ENCODE measurements at places on chromosomes 3 and 15. TPM values are rescaled to one million over a fixed set of nuclear protein-coding genes. Genes with fewer than 3 reads are reported as not detected.

The CEP152 gene
- 9.9 TPM for total RNA-seq

The PLA2G4E gene
- not detected for total RNA-seq

GRCh38 chr15:75156326-75157215, 45.1 kb upstream of the C15orf39 start:
- DNase-seq = no peak

- no peak for DNase-seq
These were observed 167.0 kb upstream of the ANKRD28 start for GRCh38 chr3:15964605-15965442.

DNA sequence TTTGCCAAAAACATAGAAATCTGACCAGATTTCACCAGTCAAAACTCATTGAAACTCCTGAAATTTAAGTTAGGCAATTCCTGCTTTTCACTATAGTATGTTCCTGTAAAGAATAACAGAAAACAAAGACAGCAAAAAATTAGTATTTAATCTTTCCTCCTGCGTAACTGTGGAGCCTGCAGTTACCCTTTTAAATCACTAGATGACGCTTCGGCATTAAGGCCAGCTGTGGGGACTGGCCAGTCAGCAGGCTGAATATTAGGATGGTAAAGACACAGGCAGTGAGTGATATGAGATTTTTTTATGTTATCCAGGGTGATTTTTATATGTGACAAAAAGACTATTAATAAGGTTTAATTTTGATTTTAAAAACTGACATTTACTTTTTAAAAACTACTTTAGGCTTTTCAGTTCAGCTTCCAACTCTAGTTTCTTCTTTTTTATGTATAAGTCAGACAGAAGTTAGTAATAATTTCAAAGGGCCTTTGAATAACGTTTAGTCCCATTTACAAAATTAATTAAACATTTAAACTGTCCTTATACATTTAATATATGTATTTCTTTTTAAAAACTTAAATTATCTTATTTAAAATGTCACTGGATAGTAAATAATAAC, 165.1 kb downstream of the PPM1L start:
- peak; percentile 27 for DNase-seq

DNA sequence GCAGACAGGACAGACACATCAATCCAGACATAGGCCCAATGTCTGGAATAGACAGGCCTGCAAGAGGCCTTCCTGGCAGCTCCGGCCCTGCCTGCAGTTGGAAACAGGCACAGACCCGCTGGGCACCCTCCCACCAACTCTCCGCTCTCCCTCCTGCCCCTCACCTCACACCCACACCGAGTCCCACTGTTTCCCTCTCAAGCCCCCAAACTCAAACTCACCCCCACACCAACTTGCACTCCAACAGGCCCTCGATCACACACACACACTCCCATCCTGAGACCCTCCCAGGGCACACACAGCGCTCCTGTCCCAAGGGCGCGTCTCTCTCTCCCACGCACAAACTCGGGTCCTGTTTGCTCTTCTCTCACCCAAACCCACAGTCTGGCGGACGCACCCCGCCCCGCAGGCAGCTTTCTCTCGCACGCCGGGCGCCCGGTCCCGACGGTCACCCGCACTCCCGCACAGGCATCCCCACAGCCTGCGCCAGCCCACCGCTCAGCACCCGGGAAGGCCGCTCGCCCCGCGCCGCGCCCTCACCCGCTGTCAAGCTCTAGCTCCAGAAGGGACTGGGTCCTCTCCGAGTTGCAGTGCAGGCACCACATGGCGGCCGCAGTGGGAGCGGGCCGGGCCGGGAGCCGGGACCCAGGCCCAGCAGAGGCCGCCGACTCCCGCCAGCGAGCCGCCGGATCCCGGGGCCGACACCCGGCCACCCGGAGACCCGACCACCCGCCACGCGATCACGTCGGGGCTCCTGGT, 106.2 kb downstream of the IQSEC1 start:
- DNase-seq = no peak

DNA sequence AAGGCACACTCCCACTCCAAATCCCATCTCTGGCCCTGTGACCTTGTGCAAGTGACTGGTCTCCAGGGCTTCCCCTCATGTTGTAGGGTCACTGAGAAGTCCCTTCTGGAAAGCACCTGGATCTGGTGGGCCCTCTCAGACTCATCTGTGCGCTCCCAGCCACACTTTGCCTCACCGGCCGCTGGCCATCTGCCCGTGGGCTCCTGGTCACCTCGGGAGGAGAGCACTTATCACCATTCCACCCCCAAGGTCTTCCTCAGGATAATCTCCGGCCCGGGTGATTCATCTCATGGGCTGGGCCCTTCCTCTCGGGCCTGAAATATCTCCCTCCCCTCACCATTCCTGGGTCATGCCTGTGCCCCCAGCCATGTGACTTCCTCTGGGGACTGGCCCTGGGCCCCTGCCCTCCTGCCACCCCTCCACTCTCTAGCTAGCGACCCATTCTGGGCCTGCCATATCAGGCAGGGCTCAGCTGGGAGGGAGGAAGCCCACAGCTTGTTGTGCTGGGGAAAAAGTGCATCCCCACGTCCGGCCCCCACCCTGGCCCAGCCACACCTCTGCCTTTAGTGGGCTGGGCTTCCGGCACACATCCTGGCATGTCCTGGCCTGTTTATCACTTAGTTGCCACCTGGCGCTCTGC, 10.6 kb upstream of the WNT7A start:
- DNase-seq = no peak
